ENCODE measurements at places on chromosomes 1 and 21.
A peak's percentile ranks its signal among the peaks of the same experiment; 100 is the strongest.

- DNase-seq = peak; percentile 30
Observed at GRCh38 chr1:203408486-203409481, 57.9 kb upstream of the FMOD start.

DNA sequence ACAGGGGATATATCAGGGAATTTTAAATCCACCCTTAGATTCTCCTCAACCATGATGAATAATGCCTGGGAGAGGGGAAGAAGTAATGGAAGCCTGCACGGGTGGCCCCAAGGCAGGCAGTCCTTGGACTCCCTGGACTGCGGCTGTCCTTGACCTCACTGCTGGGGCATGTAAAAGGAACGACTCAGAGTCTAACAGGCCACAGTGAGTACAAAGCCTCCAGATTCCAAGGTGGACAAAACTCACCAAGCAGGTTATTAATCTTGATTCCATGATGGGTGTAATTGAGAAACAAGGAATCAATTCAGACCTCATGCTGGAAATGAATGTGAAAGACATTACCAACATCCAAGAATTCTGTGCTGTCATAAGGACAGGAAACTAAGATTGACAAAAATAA is 13.0 kb upstream of the ARHGAP29 start:
- no peak for DNase-seq

DNA sequence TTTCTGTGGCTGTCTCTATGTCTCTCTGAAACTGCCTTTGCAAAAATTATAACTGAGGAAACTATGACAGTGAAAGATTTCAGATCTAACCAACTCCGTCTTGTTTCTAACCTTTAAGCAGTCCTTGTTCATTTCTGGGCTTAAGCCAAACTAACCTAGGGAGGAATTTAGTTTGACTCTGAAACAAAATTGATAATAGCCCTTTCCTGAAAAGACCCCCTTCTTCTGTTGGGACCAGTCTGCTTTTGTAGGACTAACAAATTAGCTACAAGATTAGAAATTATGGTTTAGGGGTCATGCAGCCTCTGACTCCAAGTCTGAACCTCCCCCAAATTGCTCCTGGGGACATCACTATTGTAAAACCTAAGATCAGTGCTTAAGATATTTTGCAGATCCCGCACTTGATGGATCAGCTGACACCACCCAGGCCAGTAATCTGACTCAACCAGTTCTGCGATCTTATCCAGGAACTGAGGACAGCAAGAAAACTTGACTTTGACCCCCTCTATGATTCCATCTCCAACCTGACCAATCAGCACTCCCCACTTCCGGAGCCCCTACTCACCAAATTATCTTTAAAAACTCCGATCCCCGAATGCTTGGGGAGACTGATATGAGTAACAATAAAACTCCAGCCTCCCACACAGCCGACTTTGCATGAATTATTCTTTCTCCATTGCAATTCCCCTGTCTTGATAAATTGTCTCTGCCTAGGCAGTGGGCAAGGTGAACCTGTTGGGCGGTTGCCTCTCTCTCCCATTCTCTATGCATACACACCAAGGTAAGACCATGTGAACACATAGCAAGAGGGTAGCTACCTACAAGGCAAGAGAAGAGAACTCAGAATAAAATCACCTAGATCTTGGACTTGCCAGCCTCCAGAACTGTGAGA is 11.1 kb upstream of the TRIM63 start:
- no peak for DNase-seq

GRCh38 chr1:9346566-9346965 is 53.9 kb downstream of the SPSB1 start:
- DNase-seq = no peak

GRCh38 chr1:158186180-158186579 is 5.5 kb downstream of the CD1D start:
- no peak for DNase-seq

GRCh38 chr21:16241016-16241415 is 511.2 kb downstream of the USP25 start:
- DNase-seq = no peak

GRCh38 chr21:44497703-44498126 is 42.3 kb downstream of the KRTAP10-1 start:
- DNase-seq = no peak

DNA sequence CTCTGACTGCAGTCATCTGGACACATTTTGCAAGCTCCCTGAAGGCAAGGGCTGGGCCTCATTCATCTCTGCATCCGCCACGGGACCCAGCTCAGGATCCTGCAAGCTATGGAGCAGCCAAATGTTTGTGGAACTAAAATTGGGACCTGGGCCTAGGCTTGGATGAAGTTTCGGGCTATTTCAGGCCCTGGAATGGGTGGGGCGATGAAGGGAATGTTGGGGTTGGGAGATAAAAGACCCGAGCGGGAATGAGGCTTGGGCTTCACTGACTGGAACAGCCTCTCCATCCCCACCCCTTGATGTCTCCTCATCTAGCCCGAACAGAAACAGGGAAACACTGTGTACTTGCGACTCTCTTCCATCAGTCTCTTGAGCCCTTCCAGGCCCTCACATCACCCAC is 7.3 kb upstream of the AHCYL1 start:
- no peak for DNase-seq

GRCh38 chr1:68231627-68232288 is 565 bp downstream of the WLS start:
- DNase-seq = peak; percentile 22

DNA sequence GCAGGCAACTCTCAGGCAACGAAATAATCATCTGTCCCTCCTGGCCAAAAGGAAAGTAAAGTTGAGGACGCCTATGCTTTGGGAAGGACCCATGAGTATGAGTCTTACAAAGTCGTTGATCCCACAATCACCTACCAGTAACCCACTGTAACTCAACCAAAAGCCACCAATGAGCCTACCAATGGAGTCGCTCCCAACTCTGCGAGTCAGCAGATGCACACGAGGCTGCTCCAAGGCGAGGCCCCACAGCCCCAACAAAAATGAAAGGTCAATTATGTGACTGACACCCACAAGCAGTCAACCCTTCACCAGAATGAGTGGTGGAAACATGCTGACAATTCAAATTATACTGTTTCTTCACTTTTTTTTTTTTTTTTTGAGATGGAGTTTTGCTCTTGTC is 12.0 kb downstream of the SETD4 start:
- DNase-seq = no peak

GRCh38 chr1:24857507-24858133 is 72.5 kb downstream of the RUNX3 start:
- no peak for DNase-seq

GRCh38 chr1:29602203-29602602 is 365.9 kb downstream of the PTPRU start:
- DNase-seq = no peak

GRCh38 chr1:99474350-99474893 is 171.5 kb upstream of the PALMD start:
- DNase-seq = no peak

DNA sequence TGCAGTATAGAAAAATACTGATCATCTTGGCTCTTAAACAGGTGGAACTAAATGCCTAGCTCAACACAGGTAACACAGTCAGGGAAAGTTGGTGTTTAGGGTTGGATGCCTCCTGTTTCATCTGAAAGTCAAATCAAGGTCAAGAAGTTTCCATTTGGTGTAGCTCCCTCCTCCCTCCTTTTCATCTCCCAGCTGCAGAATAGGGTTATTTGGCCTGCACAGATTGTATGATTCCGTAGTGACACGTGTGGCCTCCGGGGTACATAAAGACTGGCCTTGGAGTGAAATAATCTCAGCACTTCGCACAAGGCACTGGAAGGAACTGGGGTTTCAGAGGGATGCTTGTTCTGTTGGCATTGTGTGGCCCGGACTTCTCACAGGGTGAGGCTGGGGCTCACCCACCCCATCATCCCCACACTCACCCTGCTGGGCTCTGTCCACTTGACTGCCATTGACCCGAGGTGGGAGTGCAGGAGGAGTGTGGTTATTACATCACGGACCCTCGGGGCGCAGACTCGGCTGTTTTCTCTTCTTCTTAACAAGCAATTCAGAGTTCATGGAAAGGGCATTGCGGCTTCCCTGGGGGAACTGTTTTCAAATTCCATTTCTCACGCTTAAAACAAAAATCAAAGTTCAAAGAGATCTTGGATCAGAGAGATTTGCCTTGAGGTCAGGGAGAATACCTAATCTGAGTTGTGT is 18.4 kb downstream of the IGSF5 start:
- DNase-seq = no peak

DNA sequence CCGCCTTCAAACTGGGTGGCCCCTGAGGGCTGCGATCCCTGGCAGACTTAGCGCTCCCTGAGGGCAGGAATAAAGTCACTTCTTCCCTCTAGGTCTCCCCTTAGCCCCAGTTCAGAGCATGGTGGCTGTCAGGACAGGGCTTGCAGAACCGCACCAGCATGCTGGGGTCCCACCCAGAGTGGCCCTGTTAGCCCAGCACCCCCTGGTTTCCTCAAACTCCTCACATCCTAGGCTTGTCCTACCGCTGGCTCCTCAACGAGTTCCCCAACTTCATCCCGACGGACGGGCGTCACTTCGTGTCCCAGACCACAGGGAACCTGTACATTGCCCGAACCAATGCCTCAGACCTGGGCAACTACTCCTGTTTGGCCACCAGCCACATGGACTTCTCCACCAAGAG is 15.8 kb downstream of the CNTN2 start:
- no peak for DNase-seq

GRCh38 chr1:206521127-206521526 is 13.8 kb downstream of the RASSF5 start:
- DNase-seq = no peak

- no peak for DNase-seq
Observed at GRCh38 chr1:68811806-68812205, 314.9 kb upstream of the DEPDC1 start.

GRCh38 chr1:217484871-217485270 is 146.0 kb downstream of the GPATCH2 start:
- no peak for DNase-seq

DNA sequence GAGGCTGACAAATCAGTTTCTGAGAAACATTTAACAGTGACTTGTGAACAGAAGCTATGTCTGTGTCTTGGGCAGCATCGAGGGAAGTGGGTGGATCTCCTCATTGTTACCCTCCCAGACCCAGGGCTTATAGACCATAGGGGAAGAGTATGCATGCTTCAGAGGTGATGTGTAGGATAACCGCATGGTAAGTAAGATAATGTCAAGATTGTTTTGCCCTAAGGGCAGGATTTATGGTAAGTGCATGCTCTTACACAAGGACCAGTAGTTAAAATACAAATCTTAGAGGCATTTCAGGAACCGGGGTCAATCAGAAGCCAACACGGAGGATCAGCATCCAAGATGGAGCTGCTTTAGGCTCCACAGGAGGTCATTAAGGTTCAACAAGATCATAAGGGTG is 7.7 kb upstream of the PRMT2 start:
- DNase-seq = no peak

DNA sequence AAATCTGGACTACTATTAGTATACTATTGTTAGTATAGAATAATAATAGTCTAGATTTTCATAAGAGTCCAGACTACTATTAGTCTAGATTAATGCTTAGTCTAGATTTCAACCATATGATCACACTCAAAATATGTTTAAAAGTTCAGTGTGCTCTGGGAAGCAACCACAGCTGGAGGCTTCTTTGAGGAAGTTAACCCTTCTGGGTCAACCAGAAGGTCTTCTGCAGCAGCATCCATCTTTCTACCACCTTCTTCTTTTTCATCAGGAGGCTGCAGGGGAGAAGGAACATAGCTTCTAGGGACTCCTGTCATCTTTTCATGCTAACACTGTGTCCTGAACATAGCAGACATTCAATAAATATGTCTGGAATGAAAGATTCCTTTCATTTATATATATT is 51.2 kb upstream of the DNAJC6 start:
- no peak for DNase-seq

- DNase-seq = no peak
Observed at GRCh38 chr1:11412141-11412540, 66.8 kb upstream of the DISP3 start.

- DNase-seq = no peak
Observed at GRCh38 chr1:234396871-234397270, 23.6 kb downstream of the COA6 start.

GRCh38 chr1:110011527-110012041 is 22.8 kb upstream of the STRIP1 start:
- DNase-seq = no peak

DNA sequence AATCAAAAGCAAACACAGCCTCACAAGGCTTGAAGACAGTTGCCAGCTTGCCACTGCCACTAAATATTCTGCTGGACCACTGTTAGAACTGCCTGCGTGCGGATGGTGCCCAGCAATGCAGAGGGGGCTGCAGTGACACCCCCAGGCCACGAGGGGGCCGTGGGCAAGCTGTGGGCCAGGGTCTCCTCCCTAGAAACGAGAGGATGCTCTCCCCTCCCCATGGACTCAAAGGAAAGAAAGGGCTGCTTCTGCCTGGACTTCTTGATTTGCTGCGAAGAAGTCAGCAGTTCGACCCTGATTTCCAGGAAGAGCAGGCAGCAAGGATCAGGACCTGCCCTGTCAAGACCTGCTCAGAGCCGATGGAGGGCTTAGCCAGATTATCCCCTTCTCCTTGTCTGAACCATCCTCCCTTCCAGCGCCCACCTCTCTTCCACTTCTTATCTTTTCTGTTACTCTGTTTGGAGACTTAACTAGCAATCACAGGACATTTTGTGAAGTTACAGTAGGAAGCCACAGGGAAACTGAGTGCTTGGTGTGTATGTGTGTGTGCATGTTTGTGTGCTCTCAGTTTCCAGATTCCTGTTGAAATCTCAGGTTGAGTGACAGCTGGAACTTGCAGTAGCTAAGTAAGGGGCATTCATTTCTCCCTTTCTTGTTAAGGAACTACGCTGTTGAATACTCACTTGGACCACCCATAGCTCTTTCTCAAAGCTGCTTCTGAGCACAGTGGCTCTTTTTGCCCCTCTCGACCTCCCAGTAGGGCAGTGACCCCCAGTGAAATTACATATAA is 2.7 kb downstream of the MAN1C1 start:
- DNase-seq = peak; percentile 31

DNA sequence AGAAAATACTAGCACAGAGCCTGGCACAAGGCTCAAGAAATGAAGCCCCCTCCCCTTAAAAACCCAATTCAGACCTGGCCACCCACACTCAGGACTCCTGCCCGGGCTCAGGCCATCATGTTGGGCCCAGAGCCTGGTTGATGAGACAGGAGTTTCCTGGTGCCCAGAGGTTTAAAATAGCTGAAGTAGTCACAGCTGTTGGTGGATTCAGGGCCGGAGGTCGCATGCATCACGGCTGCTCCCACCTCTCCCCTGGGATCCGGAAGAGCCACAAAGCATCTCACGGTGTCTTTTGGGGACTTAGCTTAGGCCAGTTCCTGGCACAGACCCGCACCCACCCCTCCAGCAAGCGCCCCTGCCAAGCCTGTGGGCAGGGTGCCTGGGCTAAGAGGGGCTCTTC is 2.6 kb upstream of the PADI2 start:
- DNase-seq = no peak

DNA sequence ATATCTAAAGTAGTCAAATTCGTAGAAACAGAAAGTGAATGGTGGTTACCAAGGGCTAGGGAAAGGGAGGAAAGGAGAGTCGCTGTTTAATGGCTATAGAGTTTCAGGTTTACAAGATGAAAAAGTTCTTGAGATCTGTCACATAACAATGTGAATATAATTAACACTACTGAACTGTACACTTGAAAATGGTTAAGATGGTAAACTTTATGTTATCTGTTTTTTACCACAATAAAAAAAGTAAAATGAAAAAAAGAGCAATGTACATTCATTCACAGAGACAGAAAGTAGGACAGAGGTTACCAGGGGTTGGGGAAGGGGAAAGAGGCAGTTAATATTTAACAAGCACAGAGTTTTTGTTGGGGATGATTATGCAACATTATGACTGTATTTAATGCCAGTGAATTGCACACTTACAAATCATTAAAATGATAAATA is 53.3 kb upstream of the SEC16B start:
- DNase-seq = no peak

GRCh38 chr1:175978476-175978875 is 228.6 kb downstream of the COP1 start:
- no peak for DNase-seq

- no peak for DNase-seq
Observed at GRCh38 chr1:73160759-73161158, 878.4 kb upstream of the NEGR1 start.

Measured in Peyer's patch (tissue), 4 donors.